PC-3 (cell line): ENCODE measurements at places on chromosomes 2 and 18.

DNA sequence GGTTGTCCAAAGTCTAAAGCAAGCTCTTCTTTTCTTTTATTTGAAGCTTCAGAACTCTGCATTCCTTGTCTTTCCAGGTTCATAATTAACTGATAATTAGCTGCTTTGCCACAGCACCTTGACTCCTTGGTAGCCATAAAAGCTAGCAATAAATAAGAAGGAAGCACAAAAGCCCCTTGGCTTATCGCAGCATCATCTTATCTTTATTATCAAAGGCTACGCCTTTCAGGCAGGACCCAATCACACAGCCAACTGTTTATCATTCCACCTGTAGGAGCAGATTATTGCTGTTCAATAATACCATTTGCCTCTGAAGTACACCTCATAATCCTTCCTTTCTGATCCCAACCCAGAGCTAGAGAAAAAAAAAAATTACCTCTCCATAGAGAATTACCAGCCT, 489.2 kb downstream of the SATB2 start:
- DNase-seq: no peak

DNA sequence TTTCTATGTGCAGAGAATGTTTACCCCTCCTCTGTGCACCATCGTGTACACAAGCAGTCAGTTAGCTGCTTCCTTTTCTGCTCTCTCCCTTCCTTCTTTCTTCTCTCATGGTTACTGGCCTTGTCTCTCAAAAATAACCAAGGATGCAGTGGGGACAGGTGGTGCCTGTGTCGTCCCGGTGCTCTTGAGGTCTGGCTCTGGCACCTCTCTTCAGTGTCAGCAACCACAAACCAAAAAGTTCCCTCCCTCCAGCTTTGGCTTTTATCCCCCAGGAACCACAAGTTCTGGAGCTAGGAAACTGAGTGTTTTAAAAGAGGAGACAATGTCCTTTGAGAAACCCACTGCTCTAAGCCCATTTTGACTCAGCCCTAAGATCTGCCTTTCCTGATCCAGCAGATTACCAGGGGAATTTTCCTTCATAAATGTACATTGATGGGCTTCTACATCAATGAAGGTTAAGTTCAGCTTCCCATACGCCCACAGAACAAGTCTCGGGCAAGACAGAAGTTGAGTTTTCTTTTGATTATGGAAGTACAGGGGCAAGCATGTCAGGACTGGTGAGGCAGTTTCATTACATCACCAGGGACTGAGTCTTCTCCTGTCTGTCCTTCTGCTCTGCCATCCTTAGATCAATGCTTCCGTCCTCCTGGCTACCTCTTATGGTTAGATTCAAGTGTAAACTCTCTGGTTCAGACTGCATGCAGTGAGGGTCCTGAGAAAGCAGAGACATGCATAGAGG, 232.2 kb downstream of the SETBP1 start:
- DNase-seq: no peak

GRCh38 chr2:149732730-149733290, 145.2 kb upstream of the MMADHC start:
- DNase-seq: no peak

GRCh38 chr2:9336576-9337314, 86.6 kb downstream of the ITGB1BP1 start:
- peak; percentile 98 for DNase-seq

- DNase-seq: peak; percentile 1
Observed at GRCh38 chr18:31376477-31376876, at the start of gene DSG4. Gene DSG4 (plus strand): TSS chr18:31376777. CDS start chr18:31376912, 135 bp downstream.

DNA sequence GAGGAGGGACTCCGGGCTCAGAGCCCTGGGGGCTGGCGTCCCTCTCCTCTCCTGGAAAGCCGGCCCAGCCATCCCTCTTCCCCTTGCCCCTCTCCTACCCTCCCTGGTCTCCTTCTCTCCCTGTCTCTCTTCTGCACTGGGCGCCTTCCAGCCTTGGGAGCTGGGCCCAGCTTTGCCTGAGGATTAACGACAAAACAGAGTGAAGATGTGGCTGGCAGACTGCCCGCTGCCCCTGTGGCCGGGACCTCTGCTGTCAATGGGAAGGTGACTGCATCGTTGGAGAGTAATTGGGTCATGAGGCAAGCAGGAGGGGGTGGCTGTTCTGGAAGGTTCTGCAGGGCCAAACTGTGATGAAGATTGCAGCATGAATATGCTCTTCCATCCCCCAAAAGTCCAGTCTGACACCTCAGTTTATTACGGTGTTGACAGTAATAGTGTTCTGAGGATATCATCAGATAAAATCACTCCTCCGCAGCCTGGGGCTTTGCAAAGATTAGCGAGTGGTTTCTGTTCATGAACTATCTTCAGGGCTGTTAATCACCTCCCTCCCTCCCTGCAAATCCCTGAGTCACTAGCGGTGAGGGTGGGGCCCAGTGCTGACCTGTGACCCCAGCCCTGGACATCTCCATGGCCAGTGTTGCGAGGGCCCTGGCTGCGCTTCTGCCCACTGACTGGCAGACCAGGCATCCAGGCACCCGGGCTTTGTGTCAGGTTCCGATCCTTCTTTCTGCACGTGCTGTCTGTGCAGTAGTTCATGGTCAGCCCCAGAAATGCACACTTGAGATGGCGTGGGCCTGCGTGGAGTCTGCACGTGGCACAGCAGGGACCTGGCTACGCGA, 23.0 kb downstream of the RTP5 start:
- DNase-seq: no peak

- DNase-seq: peak; percentile 18
Observed at GRCh38 chr2:42457011-42457410, 36.8 kb downstream of the KCNG3 start.

DNA sequence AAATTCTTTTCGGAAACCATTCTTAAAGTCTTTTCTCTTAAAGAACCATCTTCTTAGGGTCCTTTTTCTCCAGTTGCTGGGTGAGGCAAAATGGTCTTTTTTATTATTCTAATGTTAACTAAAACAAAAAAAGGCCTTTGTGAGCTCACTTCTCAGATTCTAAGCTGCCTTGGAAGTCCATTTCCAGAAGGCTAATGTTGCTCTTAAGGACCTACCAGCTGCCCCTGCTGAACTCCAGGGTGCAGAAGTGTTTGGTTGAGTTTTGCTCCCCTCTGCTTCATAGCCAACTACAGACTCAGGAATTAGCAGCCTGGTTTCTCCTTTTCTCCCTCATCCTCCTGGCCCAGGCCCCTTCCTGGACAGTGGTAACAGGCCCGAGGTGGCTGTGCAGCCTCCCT, 23.4 kb downstream of the APCDD1 start:
- no peak for DNase-seq

- DNase-seq: peak; percentile 8
Observed at GRCh38 chr2:148298196-148298595, 277.3 kb downstream of the MBD5 start.

GRCh38 chr2:162333968-162334367, 10.0 kb upstream of the GCA start:
- DNase-seq: peak; percentile 67
